ENCODE measurements at places on chromosomes 12 and 14.

GRCh38 chr14:25522116-25522515 lies 472.2 kb upstream of the STXBP6 start:
- DNase-seq: no peak

DNA sequence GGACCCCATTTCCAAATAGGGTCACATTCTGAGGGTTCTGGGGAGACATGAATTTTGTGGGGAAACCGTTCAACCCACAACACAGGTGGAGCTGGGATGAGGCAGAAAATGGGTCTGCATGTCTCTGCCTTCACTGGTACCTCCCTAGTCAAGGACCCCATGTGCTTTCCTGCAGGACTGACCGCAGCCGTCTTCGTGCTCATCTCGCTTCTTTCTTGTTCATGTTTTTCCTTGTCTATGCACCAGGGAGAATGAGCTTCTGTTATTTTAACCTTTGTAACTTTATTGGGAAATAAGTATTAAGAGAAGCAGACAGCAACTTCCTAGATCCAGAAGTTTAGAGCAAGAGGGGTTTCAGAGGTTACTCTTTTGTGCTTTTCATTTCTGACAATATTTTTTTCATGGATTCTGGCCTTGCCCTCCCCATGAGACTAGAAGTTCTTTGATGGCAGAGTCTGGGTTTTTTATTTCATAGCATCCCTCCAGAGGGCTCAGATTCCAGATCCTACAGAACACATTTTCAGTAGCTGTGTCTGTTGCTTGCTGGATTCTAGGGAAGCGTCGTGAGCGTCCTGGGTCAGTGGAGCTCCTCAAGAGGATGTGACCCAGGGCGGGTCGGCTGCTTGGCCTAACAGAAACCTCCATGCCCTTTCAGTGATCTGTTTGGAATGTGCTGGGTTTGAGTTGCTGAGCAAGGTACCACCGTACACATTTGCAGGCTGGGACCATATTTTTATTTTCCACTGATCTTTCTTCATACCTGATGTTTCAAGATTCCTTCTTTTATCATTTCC lies 104.2 kb downstream of the ADGRD1 start:
- no peak for DNase-seq

DNA sequence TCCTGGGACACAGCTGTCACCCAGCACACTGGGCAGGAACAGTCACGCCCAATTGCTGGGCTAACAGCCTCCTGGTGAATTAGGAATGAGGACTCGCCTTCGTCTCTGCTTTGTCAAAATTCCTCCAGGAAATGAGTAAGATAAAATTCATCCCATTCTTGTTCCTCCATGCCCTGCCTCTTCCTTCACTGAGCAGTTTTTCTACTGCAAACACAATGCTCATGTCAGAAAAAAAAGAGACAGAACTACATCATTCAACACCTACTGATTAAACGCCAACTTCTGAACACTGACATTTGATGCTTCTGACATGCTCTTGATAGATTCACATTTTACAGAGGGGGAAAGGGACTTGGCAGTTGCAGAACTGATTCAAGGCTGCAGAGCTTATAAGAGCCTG lies 37.5 kb upstream of the DTX1 start:
- no peak for DNase-seq

DNA sequence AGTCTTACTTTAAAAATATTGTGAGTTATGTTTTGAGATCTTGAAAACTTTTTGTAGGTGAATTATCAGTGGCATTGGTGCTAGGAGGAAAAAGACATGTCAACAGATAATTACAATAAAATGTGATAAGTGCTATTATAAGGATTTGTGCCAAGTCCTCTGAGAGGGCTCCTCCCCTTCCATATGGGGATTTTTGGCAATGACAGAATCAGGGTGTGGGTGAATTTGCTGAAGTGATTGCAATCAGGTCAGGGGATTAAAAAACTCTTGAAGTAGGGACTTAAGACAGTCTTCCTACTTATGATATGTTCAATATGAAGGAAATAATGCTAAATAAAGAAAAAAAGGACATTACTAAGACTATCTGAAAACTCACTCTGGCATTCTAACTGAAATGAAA lies 122.5 kb downstream of the SLC15A5 start:
- no peak for DNase-seq

DNA sequence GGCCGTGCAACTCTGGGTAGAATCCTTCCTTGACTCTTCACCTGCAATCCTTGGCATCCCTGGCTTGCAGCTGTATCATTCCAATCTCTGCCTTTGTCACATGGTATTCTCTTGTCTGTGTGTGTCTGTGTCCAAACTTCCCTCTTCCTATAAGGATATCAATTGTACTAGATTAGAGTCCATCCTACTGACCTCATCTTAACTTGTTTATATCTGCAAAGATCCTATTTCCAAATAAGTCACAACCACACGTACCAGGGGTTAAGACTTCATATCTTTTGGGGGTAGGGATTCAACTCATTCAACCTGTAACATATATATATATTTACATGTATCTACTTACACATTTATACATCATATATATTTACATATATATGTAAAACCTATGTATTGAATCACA lies 29.6 kb upstream of the RASSF3 start:
- no peak for DNase-seq

- no peak for DNase-seq
Observed at GRCh38 chr14:93044556-93044955, 71.2 kb downstream of the ITPK1 start.

GRCh38 chr14:91135039-91135438 lies 21.2 kb downstream of the DGLUCY start:
- no peak for DNase-seq

- no peak for DNase-seq
Observed at GRCh38 chr12:115160271-115161128, 476.5 kb upstream of the TBX3 start.

DNA sequence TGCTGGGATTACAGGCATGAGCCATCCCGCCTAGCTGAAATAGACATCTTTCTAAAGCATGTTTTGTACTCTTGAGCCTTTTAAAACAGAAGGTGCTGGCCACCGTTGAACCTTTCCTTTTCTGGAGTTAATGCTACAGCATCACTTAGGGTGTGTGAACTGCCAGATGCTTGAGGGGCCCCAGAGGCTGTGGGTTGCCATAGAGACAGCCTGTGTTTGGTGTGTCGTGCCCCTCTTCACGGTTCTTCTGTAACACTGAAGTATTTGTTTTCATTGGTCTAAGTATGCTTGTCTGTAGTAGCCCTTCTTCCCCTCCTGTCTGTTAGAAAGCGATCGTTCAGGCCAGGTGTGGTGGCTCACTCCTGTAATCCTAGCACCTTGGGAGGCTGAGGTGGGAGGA lies 30.8 kb downstream of the PLEKHG3 start:
- DNase-seq: no peak

GRCh38 chr12:599756-600155 lies 63.5 kb downstream of the NINJ2 start:
- DNase-seq: no peak

DNA sequence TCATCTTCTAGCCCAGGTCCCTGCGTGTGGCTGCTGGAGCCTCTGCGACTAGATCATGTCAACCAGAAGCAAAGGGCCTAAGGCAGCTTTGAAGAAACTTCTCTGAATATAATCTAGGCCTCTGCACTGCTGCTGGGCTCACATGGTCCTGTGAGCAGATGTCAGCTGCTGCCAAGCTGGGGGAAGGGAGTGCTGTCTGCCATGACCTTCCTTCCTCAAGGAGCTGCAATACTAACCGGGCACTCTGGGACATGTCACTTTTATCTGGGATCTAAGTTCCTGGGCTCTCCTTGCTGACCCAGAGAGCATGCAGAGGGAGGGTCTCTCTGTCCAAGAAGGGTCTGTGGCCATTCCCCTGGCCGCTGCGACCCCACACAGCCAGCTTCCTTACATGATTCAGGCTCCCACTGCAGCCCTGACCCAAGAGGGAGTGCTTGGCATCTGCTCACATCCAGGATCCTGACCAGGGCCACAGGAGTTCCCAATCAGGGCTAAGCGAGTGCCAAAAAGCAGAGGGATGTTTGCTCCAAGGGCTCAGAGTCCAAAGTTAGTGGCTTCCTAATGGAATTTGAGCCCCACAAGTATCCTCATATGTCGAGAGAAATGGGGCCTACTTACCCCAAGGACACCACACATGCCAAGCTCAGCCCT lies 74.0 kb downstream of the PLEKHG3 start:
- DNase-seq: no peak

DNA sequence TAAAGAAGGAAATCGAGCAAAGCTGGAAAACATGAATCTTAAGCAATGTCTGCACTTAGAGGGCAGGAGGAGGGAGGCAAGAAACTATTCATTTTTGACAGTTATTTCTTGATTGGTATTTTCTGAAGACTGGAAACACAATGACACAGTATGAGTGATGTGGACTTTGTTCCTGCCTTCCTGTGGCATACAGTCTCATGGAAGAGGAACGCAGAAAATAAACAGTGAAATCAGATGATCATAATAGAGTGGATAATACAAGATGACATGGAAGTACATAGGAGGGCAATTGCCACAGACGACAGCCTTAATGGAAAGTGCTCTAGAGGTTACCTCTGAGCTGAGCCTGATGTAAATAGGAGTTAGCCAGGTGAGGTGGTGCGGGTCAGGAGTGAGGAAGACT lies 140.4 kb upstream of the MAX start:
- no peak for DNase-seq

DNA sequence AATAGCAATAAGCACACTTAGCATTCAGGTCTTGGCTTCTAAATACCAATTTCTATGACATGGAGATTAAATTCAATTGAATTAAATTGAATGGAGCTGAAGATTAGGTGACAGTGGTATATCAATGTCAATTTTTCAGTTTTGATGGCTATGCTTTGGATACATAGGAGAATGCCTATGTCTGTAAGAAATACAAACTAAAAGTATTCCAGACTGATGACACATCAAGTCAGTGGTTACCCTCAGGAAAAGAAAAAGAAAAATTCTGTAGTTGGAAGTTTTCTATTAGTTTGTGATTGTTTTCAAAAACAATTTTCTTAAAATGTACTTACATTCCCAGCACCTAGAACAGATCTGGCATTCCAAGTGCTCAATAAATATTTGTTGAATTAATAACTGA lies 4.9 kb upstream of the DCAF4 start:
- no peak for DNase-seq

GRCh38 chr12:56242986-56243385 lies 13.1 kb downstream of the SLC39A5 start:
- DNase-seq: no peak

DNA sequence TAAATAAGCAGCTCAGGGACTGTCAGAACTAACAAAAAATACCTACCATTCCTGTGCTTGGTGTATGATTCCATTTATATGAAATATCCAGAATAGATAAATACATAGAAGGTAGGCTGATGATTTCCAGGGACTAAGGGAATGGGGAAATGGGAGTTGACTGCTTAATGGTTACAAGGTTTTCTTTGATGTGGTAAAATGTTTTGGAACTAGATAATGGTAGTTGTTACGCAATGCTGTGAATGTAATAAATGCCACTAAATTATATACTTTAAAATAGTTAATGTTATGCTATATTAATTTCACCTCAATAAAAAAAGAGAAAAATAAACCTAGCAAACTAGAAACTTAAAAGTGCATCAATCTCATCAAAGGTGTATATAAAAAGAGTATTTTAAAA lies 41.1 kb downstream of the CEP83 start:
- no peak for DNase-seq

DNA sequence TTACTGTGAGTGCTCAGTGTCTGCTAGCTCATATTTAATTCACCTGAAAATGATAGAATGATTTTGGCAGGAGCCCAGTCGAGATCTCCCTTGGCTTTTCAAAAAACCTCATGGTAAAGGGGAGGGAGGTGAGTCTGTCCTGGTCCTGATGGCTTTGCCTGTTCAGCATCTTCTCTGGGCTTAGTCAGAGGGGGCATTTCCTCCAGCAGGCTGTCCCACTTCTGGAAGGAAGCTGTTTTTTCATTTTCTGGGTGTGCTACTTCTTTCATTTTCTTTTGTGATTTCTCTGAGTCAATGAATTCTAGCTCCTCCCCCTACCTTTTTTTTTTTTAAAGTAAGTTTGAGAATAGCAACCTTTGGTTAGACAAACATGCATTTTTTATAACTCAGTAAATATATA lies 58.8 kb downstream of the TMX1 start:
- DNase-seq: no peak

DNA sequence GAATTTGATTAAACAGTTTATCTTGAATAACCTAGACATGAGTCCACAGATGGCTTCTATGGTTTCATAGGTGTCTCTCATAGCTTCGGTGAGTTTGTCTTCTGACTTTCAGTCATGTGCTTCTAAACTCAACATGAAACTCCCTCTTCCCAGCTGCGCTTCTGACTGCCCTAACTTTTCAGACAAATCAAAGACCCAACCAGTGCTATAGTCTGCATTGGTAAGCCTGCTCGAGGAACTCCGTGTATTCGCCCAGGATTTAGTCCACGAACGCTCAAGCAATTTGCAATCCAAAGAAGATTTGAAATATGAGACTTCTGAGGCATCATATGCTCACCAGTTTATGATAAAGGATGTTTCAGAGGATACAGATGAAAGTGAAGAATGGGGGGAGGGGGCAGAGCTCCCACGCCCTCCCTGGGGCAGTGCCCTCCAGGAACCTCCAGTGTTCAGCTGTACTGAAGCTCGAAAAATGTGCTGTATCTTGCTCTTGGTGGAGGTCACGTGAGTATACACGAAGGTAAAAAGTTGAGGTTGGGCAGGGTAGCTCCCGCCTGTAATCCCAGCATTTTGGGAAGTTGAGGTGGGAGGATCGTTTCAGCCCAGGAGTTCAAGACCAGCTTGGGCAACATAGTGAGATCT lies 5.2 kb upstream of the RILPL2 start:
- no peak for DNase-seq

DNA sequence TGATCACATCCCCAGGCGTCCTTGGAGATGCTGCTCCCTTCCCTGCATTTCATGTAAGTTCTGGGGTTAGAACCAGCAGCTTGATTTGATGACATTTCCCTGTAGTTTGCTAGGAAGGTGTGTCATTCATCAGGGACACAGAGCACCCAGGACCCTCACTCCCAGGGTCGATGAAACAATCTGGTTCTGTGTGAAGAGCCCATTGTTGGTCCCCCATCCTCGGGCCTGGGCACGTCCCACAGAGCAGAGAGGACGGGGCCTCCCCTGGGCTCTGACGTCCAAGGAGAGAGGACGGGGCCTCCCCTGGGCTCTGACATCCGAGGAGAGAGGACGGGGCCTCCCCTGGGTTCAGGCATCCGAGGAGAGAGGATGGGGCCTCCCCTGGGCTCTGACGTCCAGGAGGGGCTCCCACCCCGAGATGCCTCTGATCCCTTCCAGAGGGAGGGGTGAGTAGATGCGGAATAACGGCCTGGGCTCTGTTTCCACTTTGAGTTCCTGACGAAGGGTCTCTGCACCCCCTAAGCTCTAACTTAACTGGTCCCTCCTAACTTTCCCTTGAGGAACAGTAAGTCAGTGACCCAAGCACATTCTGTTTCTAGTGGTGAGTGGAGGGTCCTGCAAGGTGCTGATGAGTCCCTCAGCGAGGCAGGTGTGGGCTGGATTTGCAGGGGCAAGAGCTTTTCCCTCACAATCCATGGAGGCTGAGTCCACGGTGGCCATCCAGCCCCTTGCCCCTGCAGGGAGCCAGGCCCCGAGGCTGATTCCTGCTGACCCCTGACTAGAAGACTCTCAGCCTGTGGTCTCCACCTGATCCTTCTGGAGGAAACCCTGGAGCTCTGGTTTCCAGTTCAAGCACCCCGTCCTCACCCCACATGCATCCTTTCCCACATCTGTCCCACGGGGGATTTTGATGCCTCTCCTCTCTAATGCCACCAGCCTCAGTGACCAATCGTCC lies 35.5 kb upstream of the SFSWAP start:
- DNase-seq: no peak

GRCh38 chr14:54549862-54550261 lies 17.1 kb upstream of the SAMD4A start:
- no peak for DNase-seq

Measured in stimulated activated CD8-positive, alpha-beta memory T cell treated with anti-CD3 and anti-CD28 coated beads, Interleukin-15, amount 100 ng/mL, for 24 hours (primary cell).